ENCODE measurements at places on chromosomes 11 and 22.

GRCh38 chr22:40368016-40368415 is 2.4 kb upstream of the SGSM3 start:
- no peak for DNase-seq

DNA sequence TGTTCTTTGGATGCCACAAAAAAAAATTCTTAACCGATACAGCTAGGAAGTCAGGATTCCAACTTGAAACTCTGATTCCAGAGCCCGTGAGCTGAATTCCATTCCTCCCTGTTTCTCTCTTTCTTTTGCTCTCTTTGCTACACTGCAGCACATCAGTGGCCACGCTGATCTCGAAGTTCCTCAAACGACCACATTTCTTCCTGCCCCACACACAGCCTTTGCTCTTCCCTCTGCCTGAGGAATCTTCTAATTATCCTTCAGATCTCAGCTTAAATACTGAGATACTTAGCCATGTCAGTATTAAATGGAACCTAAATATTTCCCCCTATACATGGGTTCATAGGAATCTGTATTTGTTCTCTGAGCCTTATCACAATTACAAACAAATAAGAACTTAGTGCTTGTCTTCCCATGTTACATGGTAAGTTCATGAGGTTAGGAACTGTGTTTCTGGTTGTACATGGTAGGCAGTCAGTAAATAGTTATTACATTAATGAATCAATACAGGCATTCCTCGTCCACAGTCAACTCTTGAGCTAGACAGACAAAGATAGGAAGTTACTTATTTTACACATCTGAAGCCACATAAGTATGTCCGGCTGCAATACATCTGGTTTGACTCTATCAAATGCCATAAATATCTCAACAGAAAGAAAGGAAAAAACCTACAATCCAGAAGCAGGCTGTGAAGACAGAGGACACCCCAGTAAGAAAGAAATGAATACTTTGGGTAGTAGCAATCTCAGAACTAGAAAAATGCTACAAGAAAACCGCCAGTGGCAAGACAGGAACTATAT is 86.6 kb downstream of the MAML2 start:
- no peak for DNase-seq

- DNase-seq, result no peak
Measured at GRCh38 chr22:38487946-38488345, 18.2 kb downstream of the DDX17 start.

GRCh38 chr11:67118181-67118766 is 789 bp upstream of the KDM2A start:
- DNase-seq, result no peak

GRCh38 chr11:35655254-35655653 is 7.3 kb upstream of the TRIM44 start:
- DNase-seq, result no peak

DNA sequence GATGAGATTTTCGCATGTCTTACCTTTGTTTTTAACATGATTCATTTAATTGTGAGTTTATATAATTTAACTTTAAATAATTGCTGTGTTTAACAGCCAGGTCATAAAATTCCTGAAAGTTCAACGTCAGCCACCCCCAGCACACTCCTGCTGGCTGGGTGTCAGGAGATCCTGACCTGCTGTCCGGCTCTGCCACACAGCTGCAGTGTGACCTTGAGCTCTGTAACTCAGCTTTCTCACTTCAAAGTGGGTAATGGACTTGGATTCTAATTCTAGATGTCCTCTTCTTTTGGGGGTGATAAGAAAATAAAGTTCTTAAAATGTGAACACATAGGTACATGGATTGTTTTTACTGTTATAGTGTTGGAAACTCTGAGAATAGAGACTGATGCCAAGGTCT is 10.9 kb downstream of the VPS26B start:
- no peak for DNase-seq

DNA sequence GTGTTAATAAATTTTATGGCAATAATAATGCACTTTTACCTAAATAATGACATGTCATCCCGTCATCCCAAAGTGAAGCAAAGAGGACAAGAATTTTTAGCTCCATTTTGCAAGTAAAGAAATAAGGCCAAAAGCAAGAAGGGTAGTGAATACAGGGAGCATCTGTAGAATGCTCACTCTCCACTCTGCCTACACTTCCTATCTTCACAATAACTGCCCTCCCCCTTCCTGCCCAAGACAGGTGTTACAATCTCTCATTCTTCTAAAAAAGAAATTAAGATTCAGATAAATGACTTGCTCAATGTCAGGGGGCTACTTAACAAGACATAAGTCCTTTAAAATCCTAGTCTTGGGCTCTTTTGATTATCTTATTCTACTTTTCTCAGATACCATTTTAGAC is 8.9 kb downstream of the RDX start:
- DNase-seq, result no peak

DNA sequence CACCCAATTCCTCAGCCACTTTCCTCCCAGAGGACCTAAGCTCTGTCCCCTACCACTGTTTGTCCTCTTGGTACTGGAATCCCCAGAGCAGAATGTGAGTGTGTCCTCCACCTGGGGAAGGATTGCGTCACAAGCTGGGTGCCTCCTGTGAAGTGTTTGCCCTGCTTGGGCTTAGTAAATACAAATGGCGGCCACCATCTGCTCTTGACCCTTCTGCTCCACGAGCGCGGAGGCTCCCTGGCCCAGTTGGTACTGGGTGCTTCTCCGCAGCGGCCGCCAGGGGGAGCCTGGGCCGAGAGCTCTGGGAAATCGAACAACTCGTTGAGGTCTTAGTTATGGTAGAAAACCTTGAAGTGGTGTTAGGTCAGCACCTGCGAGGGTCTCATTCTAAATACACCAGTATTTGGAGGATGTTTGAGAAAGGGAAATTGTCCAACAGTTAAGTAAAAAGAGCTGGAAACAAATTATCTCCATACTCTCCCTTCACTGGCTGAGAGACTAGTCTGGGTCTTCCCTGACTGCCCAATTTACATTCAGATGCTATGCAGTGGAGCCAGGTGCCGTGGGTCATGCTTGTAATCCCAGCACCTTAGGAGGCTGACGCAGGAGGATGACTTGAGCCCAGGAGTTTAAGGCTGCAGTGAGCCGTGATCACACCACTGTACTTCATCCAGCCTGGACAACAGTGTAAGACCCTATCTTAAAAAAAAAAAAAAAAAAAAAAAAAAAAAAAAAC is 74.6 kb upstream of the TEAD1 start:
- DNase-seq, result no peak

- DNase-seq, result no peak
Measured at GRCh38 chr11:10770626-10771254, 19.7 kb downstream of the CTR9 start.

GRCh38 chr22:23282089-23282501 is 101.8 kb downstream of the BCR start:
- DNase-seq, result no peak

- no peak for DNase-seq
Measured at GRCh38 chr11:91639359-91639758, 585.3 kb upstream of the FAT3 start.

GRCh38 chr11:11533057-11533456 is 88.7 kb downstream of the GALNT18 start:
- no peak for DNase-seq

- no peak for DNase-seq
Measured at GRCh38 chr22:37117092-37117491, 7.6 kb upstream of the TMPRSS6 start.

GRCh38 chr22:45928726-45929368 is 48.1 kb downstream of the WNT7B start:
- DNase-seq, result no peak

- no peak for DNase-seq
Measured at GRCh38 chr22:32578752-32579151, 104.1 kb downstream of the FBXO7 start.

DNA sequence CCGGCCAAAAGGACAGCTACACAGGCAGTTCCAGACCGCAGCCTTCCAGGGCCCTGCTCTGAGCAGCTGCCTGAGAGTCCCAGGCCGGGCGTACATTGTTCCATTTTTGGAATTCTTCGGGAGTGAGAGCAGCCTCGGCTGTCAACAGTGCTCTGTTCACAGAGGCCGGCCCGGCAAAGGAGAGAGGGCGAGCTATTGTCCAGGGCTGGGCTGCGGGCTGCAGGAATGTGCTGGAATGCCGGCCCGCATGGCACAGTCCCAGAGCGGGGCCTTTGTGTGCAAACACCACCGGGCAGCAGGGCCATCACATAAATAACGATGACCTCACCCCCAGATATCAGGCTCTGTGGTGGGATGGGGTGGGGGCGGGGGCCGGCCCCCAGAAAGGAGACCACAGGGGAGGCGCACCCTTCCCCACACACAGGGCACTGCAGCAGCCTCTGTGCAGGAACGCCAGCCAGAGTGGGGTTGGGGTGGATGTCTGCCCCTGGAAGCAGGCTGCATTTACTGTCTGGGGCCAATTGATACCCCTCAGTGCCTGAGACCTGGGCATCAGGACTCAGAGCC is 15.8 kb downstream of the LINC01488 start:
- peak; percentile 42 for DNase-seq

DNA sequence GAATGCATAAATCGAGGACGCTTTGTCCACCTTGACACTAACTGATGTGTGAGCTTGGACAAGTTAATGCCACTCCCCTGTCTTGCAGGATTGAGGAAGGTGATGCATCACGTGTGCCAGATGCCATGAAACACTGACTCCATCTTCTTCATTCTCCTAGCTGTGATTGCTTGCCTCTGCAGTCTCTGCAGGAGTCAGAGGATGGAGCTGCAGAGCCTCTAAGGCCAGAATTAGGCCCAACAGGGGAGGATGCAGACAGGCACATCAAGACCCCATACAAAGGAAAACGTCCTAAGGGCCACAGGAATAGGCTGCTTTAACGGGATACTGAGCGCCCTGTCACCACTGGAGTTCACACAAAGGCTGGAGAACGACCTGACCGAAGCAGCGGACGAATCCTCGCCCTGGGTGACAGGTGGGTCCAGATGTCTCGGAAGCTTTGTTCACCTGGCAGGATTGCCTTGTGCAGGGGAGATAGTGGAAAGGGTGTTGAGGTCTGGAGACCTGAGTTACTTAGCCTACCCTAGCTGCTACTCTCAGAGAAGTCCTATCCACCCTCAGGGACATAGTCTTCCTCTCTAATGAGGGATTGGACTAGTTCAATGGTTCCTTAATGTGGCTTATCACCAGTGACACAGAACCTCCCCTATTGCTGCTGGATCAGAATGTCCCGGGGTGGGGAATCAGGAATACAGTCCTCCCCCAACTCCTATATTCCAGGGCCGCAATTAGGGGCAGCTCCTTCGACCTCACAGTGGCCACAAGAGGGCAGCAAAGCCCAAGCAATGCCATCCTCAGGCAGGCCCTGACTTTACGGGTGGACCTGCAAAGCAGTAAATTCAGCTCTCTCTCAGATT is 32.4 kb downstream of the DBX1 start:
- no peak for DNase-seq

DNA sequence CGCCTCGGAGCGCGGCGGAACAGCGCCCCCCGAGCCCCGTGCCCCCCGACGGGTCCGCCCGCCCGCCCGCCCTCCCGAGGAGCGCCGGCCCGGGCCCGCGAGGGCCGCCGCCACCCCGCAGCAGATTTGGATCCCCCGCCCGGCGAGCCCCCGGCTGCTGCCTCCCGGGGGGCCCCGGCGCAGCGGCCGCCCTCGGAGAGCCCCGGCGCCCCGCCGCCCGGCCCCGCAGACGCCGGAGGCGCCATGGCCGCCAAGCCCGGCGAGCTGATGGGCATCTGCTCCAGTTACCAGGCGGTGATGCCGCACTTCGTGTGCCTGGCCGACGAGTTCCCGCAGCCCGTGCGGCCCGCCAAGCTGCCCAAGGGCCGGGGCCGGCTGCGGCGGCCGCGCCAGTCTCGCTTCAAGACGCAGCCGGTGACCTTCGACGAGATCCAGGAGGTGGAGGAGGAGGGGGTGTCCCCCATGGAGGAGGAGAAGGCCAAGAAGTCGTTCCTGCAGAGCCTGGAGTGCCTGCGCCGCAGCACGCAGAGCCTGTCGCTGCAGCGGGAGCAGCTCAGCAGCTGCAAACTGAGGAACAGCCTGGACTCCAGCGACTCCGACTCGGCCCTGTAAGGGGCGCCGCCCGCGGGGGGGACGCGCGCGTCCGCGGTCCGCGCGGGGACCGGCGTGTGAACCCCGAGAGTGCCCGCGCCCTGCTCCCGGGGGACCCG is 380 bp downstream of the C11orf96 start:
- no peak for DNase-seq

GRCh38 chr11:108866781-108867180 is 201.9 kb downstream of the DDX10 start:
- no peak for DNase-seq

- DNase-seq, result no peak
Measured at GRCh38 chr11:125170001-125170509, 5.5 kb downstream of the PKNOX2 start.

GRCh38 chr11:62671236-62671607 is 251 bp upstream of the UQCC3 start:
- no peak for DNase-seq

DNA sequence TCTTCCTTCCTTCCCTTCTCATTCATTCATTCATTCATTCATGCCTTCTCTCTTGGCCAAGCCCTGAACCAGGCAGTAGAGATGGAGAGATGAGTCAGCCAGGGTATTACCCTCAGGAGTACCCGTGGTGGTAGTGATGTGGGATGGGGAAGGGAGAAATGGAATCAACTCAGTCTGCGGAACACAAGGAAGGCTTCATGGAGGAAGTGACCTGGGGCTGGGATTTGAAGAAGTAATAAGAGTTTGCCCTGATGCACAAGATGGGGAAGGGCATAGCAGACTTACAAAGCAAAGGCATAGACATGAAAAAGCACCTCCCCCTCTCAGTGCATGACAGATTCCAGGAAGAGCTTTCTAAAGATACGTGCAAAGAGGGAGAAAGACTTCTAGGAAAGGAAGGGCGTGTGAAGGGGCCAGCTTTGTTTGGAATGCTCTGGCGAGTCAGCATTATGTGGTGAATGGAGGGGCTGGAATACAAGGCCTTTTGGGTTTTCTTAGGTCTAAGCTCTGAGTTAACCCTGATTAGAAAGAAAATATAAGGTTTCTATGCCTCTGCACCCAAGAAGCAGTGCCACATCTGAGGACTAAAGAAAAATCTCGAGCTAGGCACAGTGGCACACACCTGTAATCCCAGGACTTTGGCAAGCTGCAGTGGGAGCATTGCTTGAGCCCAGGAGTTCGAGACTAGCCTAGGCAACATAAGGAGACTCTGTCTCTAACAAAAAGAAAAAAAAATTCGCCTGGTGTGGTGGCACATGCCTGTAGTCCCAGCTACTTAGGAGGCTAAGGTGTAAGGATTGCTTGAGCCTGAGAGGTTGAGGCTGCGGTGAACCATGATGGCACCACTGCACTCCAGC is 36.4 kb upstream of the ACER3 start:
- peak; percentile 52 for DNase-seq

DNA sequence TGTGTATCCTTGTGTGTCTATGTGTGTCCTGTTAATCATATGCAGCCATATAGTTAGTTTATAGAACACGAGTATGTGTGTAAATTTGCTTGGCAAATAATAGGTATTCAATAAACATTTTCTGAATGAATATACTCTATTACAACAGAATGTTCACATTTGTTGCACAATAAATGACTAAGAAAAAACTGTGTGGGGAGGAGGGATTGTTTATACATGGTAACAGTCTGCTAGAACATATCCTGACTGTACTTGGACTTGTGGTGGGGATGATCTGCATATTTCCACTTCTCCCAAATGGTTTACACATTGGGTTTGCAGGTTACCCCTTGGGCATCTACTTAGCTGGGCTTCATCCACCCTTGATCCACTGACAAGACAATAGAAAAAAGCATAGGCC is 194.6 kb downstream of the INSC start:
- DNase-seq, result no peak

- DNase-seq, result no peak
Measured at GRCh38 chr11:102794382-102794781, 3.6 kb downstream of the MMP1 start.

All from glomerular endothelial cell (primary cell).